ENCODE measurements at places on chromosomes 6 and 20. TPM values are rescaled to one million over a fixed set of nuclear protein-coding genes. Genes with fewer than 3 reads are reported as not detected.
A peak's percentile ranks its signal among the peaks of the same experiment; 100 is the strongest.

Gene ZC3H12D
- not detected for total RNA-seq

Gene ALDH8A1
- total RNA-seq, result 0.95 TPM

Gene C20orf204
- 5.8 TPM for total RNA-seq

GRCh38 chr6:149249370-149250357, 67.8 kb upstream of the TAB2 start:
- DNase-seq, result no peak

DNA sequence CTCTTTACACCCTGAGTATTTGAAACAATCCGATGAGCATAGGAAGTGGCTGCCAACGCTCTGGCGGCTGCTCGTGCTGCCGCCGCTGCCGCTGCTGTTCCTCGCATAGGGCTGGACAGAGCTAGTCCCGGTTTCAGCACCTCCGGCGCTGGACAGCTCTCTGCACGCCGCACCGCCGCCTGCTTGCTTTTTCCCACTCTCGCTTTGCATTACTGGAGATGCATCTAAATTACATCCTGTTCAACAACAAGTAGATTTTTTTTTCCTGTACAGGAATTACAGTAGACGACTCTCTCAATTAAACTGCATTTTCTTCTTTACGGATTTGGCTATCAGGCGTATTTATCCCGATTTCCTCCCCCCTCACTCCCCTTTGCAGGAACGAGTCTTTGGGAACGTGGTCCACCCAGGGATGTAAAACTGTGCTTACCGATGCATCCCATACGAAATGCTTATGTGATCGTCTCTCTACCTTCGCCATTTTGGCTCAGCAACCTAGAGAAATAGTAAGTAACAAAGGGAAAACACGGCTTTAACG, 563.8 kb downstream of the LMBRD1 start:
- DNase-seq, result peak; percentile 15

DNA sequence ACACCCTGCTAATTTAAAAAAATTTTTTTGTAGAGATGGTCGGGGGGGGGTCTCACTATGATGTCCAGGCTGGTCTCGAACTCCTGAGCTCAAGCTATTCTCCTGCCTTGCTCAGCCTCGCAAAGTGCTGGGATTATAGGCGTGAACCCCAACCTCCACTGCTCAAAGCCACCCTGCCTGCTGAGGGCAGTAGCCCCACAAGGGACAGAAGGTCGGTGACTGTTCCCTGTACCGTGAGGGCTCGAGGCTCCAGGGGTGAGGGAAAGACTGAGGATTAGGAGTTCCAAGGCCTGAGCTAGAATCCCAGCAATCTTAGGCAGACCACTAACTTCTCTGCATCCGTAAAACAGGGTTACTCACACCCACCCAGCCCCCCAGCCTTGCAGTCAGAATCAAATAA, 51.1 kb downstream of the CPNE5 start:
- DNase-seq, result no peak

- no peak for DNase-seq
Measured at GRCh38 chr20:40471261-40471629, 217.8 kb downstream of the MAFB start.

GRCh38 chr20:32285621-32286371, 8.3 kb downstream of the KIF3B start:
- no peak for DNase-seq

- no peak for DNase-seq
Measured at GRCh38 chr6:29813809-29814208, 13.8 kb upstream of the HLA-G start.
